Sigmoid colon (tissue), 7 donors: ENCODE measurements at places on chromosomes 11 and 22. TPM values are rescaled to one million over a fixed set of nuclear protein-coding genes. Genes with fewer than 3 reads are reported as not detected.
A peak's percentile ranks its signal among the peaks of the same experiment; 100 is the strongest.

Gene CD3D
- not detected for total RNA-seq

GRCh38 chr11:7448201-7448600 lies 37.1 kb upstream of the OLFML1 start:
- no peak overlapping the region for H3K27ac ChIP-seq
- no peaks in the 10 kb centered on the region for H3K36me3 ChIP-seq
- no peaks in the 10 kb centered on the region for H3K4me1 ChIP-seq
- no peaks in the 10 kb centered on the region for H3K27me3 ChIP-seq
- DNase-seq: no peak
- no peak overlapping the region for H3K4me3 ChIP-seq

Gene TMEM184B
- total RNA-seq: 77.2 TPM

- peaks cover 7% of the 10 kb centered on the region for H3K4me1 ChIP-seq
These were observed 85.2 kb downstream of the FLI1 start for GRCh38 chr11:128779036-128779435.

Gene OR2D2
- total RNA-seq: not detected

- no peak overlapping the region for H3K27ac ChIP-seq
- H3K36me3 ChIP-seq: peaks cover 85% of the 10 kb centered on the region
- H3K4me3 ChIP-seq: no peak overlapping the region
- H3K4me1 ChIP-seq: no peaks in the 10 kb centered on the region
- no peaks in the 10 kb centered on the region for H3K27me3 ChIP-seq
These were observed 13.6 kb downstream of the GATD1 start for GRCh38 chr11:763549-764321.

DNA sequence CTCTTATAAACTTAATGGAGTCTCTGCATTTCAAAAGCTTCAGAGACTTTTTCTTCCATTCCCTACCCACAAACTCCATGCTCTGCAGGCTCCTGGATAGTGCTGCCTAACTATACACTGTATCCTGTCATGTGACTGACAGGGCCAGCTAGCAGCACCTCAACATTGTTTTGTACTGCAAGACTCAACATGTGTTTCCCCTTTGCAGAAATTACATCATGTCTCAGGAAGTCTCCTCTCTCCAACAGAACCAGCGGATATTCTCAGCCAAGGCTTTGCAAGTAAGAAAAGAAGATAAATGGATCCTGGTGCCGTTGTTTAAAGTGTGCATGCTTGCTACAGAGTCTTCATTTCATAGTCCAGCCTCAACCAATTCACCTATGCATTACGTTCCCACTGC lies 164.0 kb upstream of the UBASH3B start:
- no peak overlapping the region for H3K27ac ChIP-seq
- no peaks in the 10 kb centered on the region for H3K27me3 ChIP-seq
- DNase-seq: no peak
- H3K4me3 ChIP-seq: no peak overlapping the region
- no peaks in the 10 kb centered on the region for H3K36me3 ChIP-seq
- H3K4me1 ChIP-seq: no peaks in the 10 kb centered on the region

Gene SLC17A6
- total RNA-seq: not detected

DNA sequence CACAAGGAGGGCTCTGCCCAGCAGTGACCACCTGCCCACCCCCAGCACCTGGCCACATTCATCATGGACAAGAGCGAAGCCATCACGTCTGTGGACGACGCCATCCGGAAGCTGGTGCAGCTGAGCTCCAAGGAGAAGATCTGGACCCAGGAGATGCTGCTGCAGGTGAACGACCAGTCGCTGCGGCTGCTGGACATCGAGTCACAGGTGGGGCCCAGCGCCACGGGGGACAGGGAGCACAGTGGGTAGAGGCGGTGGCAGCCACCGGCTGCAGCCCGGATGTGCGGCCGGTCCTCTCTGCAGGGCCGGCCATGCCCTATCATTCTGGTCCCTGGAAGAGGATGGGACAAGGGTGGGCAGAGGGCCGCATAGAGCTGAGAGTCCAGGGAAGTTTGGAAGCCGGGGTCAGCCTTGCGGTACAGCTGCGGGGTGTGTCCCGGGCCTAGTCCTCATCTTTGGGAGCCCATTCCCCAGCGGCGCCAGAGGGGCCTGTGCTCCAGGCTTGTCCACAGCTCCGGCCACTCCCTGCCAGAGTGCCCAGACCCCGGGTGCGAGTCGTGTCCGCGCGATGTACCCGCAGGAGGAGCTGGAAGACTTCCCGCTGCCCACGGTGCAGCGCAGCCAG lies 14.1 kb downstream of the EPS8L2 start:
- no peaks in the 10 kb centered on the region for H3K36me3 ChIP-seq
- no peak overlapping the region for H3K27ac ChIP-seq
- H3K4me1 ChIP-seq: no peaks in the 10 kb centered on the region
- DNase-seq: no peak
- H3K4me3 ChIP-seq: no peak overlapping the region

DNA sequence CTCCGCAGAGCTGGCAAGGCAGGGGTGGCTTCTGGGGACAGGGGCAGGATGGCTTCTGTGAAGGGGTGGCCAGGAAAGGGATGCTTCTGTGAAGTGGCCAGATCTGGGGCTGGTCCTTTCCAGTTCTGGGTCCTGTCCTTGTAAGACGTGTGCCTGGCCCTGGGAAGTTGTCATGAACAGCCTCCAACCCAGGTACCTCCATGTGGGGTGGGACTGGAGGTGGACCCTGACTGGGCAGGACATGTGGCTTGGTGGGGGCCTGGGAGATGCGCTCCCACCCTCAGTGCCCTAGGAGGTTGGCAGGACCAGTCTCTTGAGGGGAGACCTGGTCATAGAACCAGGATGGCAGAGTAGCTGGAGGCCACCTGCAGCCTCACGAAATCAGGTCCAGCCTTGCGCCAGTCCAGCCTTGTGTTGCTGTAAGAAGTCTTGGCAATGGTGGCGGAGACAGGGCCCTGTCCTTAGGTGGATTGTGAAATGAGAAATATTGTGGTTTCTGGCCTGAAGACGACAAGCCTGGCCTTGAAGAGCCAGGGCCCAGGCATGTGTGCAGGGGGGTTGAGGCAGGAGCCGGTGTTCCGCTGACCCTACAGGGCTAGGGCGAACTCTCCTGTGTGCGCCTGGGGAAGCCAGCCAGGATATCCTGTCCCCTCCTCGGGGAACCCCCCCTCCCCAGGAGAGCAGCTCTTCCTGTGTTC lies 2.6 kb downstream of the KCNQ1 start:
- no peak overlapping the region for H3K4me3 ChIP-seq
- no peaks in the 10 kb centered on the region for H3K36me3 ChIP-seq
- H3K27me3 ChIP-seq: peaks cover 53% of the 10 kb centered on the region
- no peak for DNase-seq

DNA sequence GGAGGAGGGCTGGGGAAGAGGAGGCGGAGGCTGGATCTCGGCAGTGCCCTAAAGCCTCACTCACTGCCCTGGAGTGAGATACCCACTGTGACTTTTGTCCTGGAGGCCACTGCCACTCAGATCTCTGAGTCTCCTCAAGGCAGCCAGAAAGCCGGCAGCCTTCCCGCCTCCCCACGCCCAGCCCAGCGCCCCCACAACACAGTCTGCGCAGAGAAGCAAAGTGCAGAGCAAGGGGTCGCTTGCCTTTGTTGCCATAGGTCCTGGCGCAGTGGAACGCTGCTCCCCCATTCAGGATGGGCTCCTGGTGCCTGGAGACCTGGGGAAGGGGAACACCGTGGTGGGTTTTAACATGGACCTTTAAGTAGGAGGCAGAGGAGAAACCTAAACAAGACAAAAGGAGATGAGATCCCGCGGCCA lies 17.6 kb downstream of the PATZ1 start:
- H3K36me3 ChIP-seq: peaks cover 28% of the 10 kb centered on the region
- H3K4me3 ChIP-seq: no peak overlapping the region
- no peak for DNase-seq
- H3K27me3 ChIP-seq: no peaks in the 10 kb centered on the region
- H3K4me1 ChIP-seq: no peaks in the 10 kb centered on the region

DNA sequence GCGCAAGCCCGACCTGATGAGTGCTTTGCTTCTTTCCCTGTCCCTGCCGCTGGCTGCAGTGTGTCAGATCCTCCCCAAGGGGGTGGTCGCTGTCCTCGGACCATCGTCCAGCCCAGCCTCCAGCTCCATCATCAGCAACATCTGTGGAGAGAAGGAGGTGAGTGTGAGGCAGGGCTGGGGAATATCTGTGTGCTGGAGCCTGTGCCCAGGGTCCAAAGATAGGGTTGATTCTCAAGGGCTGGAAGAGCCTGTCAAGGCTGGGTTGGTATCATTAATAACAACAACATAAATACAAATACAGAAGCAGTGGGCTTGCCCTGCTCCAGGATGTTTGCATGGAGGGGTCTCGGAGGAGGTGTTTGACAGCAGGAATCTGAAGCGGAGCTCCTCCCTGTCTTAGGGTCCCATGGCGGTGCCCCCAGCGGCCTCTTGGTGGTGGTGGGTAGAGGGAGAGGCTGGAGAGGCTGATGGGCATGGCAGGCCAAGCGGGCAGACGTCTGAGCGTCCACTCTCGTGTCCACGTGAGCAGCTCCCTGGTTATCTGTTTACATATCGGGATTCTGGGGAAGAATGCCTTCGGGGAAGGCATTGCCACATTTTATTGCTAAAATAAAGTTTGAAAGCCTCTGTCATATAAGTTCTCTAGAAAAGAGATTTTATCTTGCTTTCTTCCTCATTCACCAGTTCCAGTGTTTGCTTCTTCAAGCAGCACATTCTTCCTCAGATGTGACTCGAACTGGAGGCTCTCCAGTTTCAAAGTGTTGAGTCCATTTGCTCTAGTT lies 208.4 kb upstream of the TBCEL start:
- no peaks in the 10 kb centered on the region for H3K4me1 ChIP-seq
- H3K27me3 ChIP-seq: no peaks in the 10 kb centered on the region
- no peak overlapping the region for H3K4me3 ChIP-seq
- H3K36me3 ChIP-seq: no peaks in the 10 kb centered on the region
- DNase-seq: no peak

Gene BIRC3
- total RNA-seq: 16.1 TPM

Gene RNASEH2C
- 125 TPM for total RNA-seq

DNA sequence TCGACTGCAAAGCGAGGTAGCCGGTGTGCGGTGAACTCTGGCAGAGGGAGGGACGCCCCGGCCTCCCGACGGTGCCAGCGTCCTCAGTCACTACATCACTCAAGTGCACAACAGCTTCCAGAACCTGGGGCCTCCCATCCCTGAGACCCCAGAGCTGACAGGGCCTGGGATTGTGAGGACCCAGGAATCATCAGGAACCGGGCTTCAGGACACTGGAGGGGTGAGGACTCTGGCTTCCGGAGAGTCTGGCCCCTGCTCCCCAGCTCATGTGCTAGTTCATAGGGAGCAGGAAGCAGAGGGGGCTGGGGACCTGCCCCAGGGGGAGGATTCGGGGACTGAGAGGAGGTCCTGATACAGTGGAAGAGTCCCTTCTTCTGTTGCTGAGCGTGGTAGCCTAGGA lies 4.6 kb downstream of the ART5 start:
- no peak overlapping the region for H3K4me3 ChIP-seq
- H3K4me1 ChIP-seq: peaks cover 2% of the 10 kb centered on the region
- no peaks in the 10 kb centered on the region for H3K27me3 ChIP-seq
- H3K36me3 ChIP-seq: no peaks in the 10 kb centered on the region

GRCh38 chr11:47448566-47449427 lies at the start of gene RAPSN:
RAPSN (minus strand) TSS chr11:47449136; CDS start chr11:47448964, 172 bp downstream.
- no peak within 1 kb of the TSS for H3K4me3 ChIP-seq
- H3K36me3 ChIP-seq: no peaks in the 10 kb centered on the region
- H3K27me3 ChIP-seq: no peaks in the 10 kb centered on the region
- no peak for DNase-seq
- no peaks in the 10 kb centered on the region for H3K4me1 ChIP-seq

DNA sequence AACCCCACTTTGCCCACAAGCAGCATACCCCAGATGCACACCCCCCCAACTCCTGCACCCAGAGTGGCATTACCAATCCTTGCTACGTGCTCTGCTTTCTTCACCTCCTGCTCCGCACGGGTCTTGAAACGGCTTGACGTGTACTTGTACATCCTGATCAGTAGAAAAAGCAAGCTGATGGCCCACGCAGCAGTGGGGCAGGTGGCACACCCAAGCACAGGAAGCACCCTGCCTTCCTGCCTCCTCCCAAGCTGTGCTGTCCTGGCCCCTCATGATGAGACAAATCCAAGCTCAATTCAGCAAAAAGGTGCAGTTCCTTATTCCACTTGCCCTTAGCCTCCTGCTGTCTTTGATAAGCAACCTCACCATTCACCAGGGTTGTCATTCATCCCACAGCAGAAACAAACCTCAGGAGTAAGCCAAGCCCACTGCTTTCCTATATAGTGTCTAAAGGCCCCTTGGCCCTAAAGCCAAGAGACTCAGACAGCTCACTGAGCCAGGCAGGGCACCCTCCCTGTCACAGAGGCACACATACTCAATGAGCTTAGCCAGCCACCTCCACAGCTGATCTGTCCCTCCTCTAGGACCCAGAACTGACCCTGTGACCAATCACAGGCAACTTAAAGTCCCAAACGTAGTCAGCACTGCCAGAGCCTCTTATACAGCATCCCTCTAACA lies 27.8 kb downstream of the MORC2 start:
- no peak overlapping the region for H3K4me3 ChIP-seq
- no peak overlapping the region for H3K27ac ChIP-seq
- peaks cover 69% of the 10 kb centered on the region for H3K36me3 ChIP-seq
- no peak for DNase-seq
- no peaks in the 10 kb centered on the region for H3K4me1 ChIP-seq
- no peaks in the 10 kb centered on the region for H3K27me3 ChIP-seq

- no peak overlapping the region for H3K4me3 ChIP-seq
- H3K36me3 ChIP-seq: no peaks in the 10 kb centered on the region
- peak; percentile 12 for DNase-seq
- no peak overlapping the region for H3K27ac ChIP-seq
These were observed 14.0 kb downstream of the GRAMD1B start for GRCh38 chr11:123443851-123444623.

GRCh38 chr22:18024276-18024939 lies at the start of gene MICAL3:
MICAL3 (minus strand) TSS chr22:18024561; CDS start chr22:17906812, 117,749 bp downstream.
- H3K27ac ChIP-seq: peak within 1 kb of the TSS; percentile 95
- H3K4me1 ChIP-seq: peaks cover 40% of the 10 kb centered on the region
- no peaks in the 10 kb centered on the region for H3K36me3 ChIP-seq
- DNase-seq: peak; percentile 77
